Hematopoietic multipotent progenitor cell treated with erythropoietin and hydrocortisone succinate and interleukin-3 and kit ligand, for 6 days (in vitro differentiated cells): ENCODE measurements at places on chromosomes 3 and 15.

DNA sequence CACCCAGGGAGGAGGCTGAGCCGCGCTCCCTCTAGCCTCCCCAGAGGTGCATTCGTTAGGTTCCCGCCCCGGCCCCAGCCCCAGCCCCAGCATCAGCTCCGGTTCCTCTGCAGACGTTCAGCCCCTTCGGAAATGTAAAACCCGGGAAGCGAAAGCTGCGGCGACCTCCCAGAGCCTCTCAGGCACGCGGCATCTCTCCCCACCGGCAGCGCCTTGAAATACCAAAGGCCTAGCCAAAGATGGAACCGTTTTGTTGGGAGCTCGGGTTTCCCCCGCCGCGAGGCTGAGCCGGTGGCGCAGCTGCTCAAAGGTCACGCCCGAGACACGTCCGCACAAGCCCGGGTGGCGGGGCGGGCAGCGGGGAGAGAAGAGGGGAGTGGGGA lies 77.8 kb upstream of the HES1 start:
- peak; percentile 51 for DNase-seq

DNA sequence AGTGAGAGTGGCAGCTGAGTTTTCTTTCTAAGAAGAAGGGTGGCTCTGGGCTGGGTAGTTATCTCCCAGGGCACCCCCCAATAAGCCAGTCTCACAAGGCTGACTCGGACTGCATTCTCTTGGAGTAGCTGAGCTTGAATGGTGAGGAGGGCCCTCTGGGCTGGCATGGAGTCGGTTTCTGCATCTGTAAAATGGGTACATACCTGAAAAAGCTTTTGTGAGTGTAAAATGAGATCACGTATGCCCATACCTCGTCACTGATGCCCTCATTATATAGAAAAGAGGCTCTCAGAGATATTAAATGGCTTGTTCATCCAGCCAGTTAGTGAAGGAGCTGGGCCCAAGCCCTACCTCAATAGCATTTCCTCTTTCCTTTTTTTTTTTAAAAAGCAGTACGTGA lies 41.2 kb downstream of the SMAD6 start:
- no peak for DNase-seq

DNA sequence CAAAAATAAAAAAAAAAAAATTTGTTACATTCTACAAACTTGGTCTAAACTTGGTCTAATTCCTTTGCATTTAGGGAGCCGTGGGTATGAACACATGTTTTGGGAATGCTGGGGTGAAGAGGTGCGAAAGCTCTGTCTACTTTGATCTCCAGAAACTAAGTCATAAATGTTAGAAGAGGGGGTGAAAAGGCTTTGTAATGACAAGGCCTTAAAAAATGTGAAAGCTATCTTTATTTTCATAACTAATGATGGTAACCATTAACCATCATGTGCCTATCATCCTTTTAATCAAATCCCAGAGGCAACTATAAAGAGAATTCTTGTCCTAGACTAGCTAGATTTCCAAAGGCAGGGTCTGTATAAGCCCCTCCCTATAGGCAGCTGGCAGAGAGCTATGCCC lies 60.9 kb downstream of the PRICKLE2 start:
- DNase-seq, result no peak

DNA sequence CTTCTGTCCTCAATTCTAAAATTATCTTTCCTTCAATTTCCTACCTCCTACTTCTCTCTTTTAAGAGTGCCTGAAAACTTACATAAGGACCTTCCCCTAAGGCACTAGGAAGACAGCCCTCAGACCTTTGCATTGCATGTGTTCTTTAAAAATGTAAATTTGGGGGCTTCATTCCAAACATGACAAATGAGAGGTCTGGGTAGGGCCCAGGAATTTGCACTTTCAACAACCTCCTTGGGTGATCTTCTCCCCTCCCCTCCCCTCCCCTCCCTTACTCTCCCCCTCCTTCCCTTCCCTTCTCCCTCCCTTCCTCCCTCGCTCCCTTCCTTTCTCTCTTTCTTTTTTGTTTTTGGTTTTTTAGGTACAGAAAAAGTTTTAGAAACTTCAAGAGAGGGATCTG lies 18.7 kb downstream of the USF3 start:
- no peak for DNase-seq

DNA sequence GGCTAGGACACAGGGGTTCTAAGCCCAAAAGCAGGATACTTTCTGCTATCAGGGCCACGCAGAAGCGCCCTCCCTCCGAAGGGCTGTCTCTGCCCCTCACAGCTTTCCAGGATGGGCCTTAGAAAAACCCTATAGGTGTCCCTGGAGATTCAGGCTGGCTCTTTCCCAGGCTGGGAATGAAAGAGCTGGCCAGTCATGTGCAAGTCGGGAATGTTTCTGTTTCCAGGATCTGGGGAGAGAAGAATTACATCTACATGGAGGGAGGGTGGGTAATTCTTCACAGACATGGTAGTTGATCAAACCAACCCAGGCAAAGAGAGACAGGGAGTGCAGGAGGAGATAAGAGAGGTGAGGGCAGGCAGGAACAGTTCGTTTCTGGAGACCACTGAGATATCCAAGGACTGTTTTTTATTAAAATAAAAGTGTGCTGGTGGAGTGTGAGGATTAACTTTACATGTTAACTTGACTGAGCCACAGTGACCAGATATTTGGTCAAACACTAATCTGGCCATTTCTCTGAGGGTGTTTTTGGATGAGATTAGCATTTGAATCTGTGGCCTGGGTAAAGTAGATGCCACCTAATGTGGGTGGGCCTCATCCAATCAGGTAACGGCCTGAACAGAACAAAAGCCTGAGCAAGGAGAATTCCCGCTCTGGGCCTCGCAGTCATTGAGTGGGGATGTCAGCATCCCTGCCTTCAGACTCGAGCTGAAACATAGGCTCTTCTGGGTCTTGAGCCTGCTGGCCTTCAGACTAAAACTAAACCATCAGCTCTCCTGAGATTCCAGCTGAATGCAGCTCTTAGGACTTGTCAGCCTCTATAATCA lies 15.3 kb downstream of the NUP210 start:
- DNase-seq, result peak; percentile 89

- no peak for DNase-seq
These were observed 49.8 kb downstream of the IQSEC1 start for GRCh38 chr3:13023235-13023970.

GRCh38 chr3:13072239-13072599 lies 1.0 kb downstream of the IQSEC1 start:
- no peak for DNase-seq

- DNase-seq, result no peak
These were observed 406.0 kb upstream of the TMCO5A start for GRCh38 chr15:37528432-37528831.

DNA sequence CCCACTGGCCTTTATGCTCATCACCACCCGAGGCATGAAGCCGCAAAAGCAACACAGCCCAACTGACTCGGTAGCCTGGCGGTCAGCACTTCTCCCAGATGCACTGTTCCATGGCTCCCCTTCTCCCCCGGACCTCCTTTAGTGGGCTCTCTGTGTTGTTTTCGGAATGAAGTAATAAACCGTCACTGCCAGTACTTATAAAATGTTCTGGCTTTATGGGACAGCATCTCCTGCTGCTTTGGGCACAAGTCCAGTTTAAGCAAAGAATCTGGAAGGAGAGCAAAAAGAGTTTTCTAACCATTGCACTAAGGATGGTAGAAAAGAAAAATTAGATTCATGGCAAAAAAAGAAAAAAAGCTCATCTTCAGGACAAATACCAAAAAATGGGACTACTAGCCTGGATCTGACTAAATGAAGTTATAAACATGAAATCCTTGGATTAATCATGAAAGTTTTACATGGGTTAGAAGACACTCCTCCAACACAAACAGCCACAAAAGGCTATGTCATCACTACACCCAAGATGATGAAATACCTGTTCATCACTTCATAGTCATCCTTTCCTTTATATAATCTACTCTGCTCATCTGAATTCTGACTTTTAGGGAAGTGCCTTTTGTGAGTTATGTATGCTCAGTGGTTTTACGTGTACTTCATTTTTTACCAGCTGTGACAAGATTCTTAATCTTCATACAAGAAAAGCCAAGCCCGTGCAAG lies 89.5 kb upstream of the UBE2E2 start:
- DNase-seq, result peak; percentile 69

- DNase-seq, result no peak
These were observed 240.8 kb downstream of the NFKBIZ start for GRCh38 chr3:102089904-102090720.
